ENCODE measurements at places on chromosomes 16 and 17.

DNA sequence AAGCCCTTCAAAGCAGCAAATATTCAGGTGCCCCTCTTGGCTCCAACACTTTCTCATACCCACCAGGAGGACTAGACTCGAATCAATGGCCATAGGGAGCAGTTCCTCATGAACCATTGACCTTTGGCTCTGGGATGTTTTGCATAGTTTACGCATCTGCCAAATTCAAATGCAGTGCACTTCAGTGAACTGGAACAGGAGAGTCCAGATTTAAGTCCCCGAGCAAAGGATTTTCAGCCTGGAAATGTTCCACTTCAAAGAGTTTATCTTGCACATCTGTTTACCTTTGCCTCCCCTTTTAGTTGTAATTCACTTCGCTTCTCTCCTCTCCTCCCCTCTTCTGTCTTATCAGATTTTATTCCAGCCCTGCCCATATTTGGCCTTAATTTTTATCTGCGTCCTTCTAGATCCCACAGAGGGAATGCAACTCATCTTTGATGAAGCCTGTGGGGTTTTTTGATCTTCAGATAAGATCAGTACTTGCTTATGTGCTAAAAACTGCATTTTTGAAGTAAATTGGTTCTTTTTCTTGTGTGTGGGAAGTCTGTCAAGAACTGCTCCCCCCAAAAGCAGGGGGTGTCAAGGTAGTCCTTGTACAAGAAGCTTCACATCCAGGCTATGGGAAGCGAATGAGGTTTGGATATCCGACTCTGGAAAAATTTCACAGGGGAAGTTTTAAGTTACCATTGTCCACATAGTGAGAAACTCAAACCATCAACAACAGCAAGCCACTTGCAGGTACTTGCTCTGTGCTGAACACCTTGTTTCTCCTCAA lies 281.6 kb downstream of the RBFOX1 start:
- DNase-seq: no peak

DNA sequence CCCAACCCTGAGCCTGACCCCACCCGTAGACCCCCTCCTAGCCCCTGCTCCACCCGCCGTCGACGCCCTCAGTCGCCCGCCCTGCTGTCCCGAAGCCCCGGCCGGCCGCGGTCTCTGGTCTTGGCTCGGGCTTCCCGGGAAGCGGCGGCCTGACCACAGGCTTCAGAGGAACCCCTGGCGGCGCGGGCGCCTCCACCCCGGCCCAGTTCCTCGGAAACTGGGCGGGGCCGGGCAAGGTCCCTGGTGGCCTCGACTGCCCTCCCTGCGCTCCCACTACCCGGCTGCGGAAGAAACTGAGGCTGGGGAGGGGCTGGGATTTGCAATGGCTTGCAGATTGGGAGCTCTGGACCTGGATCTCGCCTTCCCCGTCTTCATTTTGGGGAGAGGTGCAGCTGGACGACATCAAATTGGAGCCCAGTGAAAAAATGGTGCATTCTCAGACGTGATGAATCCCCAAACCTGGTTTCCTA lies 692 bp upstream of the SOCS1 start:
- peak; percentile 54 for DNase-seq

DNA sequence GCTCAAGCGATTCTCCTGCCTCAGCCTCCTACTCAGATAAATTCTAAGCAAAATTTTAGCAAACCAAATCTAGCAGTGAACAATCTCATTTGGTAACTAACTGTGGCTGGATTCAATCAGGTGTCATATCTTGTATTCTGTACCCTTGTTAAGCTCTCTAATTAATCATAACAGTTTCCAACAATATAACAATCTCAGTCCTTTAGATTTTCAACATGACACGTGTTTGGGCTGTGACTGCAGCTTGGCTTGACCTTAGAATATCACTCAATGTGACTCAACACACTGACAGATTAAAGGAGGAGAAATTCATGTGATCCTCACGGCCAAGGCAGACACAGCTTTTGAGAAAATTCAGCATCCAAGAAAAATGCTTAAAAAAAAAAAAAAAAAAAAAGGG lies 133.6 kb downstream of the BANP start:
- peak; percentile 26 for DNase-seq

DNA sequence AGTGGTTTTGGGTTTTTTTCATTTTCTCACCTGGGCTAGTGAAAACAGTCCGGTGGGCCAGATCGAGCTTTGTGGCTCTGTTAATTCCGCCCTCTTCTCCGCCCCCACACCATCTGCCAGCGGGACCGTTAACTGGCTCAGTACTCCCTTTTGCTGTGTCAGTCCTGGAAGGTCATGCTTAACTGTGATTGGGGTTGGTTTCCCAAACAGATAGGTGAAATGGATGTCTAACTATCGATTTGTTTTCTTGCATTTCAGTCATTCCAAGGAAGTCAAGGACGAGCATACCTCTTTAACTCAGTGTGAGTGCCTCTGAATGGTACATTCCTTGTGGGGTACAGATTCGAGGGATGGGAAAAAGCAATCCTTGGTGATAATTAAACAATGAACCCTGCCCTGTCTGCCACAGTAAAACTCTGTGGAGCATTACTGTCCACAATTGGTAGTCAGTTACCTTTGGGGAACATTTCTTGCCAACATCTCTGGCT lies 56.7 kb downstream of the YPEL2 start:
- no peak for DNase-seq

DNA sequence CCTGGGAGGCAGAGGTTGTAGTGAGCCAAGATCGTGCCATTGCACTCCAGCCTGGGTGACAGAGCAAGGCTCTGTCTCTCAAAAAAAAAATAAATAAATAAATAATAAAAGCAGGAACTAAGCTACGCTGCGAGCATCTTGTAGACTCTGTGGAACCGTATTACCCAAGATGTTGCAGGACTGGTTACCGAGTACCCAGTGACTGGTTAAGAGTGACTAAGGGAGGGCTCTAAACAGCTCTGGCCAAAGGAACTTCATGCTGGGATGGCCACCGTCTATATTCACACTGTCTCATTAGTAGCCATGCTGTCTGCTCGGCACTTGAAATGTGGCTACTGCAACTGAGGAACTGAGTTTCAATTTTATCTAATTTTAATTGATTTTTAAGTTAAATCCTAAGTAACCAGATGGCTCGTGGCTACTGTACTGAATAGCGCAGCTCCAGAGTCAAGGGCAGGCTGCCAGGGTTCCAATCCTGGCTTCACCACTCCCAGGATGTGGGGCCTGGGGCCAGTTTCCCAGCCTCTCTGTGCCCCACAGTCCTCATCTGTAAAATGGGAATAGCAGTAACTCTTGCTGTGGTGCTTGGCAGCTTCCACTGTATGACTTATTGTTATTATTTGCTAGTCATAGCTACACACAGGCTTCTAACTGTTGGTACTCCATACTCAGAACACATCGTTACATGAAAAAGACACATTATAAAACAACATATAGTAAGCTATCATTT lies 3.0 kb downstream of the NTAN1 start:
- DNase-seq: no peak

DNA sequence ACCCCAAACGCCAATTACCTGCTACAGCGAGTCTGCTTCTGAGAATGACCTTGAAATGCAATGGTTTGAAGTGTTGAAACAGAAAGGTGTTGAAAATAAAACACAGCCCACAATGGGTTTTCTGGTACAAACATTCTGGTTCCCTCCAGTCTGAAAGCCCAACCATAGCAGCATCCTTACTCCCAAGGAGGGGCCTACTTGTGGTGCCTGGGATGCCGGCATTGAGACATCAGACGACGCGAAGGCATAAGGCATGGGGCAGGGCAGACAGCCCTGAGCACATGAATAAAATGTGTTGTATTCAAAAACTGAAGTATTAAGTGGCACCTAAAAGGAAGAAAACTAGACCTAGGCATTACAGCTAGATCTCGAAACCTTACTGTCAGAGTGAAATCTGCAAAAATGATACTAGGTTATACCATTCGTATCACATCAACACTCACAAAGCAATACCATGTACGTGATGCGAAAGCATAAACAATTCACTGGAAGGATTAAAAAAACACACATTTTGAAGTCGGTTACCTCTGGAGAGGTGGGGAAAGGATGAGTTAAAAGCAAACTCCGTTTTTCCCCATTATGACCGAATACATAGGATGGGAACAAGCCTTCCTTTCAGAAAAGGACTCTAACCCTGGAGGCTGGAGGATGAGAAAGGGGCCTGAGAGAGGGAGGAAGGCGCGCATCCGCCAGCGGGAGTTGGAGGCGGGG lies 702 bp downstream of the NUDT21 start:
- DNase-seq: peak; percentile 11

- no peak for DNase-seq
These were observed 21.8 kb downstream of the XYLT1 start for GRCh38 chr16:17448640-17449638.

GRCh38 chr16:69823831-69824563 lies 61.9 kb downstream of the WWP2 start:
- DNase-seq: peak; percentile 33

DNA sequence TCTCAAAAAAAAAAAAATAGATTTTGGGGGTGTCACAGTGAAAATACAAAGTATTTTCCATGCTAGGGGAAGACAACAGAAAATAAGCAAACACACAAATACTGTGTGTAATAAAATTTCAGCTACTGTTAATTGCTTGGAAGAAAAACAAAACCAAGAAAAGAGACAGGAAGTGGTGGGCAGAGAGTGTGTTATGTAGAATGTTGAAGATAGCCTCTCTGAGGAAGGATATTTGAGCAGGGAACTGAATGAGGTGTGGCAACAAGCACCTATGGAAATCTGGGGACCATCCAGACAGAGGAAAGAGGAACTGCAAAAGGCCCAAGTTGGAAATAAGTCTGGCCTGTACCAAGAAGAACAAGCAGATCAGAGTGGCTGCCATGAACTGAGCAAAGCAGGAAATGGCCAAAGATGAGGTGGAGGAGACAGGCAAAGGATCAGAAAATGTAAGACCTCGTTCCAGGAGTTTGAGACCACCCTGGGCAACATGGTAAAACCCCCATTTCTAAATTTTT lies 7.8 kb upstream of the USP31 start:
- no peak for DNase-seq

DNA sequence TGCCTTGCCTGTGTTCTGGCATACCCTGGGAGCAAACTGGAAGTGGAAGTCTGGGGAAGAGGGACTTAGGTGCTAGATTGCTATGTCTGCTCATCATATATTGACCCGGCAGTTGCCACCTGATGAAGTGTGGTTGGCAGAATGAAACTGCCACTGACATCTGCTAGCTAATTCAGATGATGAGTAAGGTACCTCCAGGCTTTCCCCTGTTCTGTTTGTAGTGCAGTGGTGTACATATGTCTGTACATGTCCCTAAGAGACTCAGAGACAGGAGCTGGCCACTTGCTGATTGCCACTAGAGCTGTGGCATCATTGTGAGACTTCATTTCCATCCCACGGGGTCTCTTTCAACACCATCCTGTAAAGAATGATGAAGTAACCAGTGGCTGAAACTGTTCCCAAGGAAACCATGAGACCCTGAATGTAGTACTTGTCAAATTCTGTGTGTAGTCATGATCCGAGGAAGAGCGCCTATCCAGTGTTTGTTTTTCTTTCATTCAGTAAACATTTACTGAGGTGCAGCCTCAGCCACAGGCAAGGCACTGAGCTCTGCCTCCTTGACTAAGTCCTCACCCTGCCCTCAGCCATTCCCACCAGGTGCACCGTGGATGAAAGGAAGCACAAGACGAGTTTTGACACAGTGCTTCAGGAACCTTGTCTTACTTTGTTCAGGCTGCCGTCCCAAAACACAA lies 13.2 kb downstream of the CLUAP1 start:
- DNase-seq: no peak

- peak; percentile 78 for DNase-seq
These were observed 14.2 kb downstream of the CX3CL1 start for GRCh38 chr16:57386381-57386951.

DNA sequence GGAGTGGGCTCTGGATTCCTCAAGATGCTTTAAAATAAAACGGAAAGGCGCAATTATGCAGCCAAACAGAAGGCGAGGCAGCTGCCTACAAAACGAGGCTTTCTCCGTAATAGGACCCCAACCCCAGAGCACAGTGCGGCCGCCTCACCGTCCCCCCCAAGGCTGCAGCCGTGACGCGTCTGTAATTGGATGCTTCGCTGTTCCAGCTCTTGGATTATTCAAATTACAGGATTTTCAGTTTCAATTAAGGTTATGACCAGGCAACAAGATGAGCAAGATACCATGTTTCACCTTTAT lies 37.3 kb upstream of the ABR start:
- no peak for DNase-seq

DNA sequence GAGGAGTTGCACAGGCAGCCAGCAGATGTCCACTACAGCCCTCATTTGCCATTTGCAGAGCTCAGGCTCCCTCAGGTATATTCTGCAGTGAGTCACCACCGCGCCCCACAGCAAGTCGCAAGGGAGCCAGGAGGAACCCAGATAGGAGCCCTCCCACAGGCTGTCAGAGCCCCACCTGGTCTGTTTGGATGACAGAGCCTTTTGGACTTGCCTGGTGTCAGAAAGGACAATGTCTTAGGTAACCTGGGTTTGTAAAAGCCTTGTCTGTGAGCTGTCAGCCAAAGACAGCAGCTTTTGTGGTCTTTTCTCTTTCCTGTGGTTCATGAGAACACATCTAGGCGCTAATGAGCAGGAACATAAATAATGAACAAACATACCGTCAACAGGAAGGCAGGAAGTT lies 70.9 kb downstream of the GNAO1 start:
- DNase-seq: no peak

- DNase-seq: no peak
These were observed 23.8 kb downstream of the PPM1E start for GRCh38 chr17:58779446-58779845.

DNA sequence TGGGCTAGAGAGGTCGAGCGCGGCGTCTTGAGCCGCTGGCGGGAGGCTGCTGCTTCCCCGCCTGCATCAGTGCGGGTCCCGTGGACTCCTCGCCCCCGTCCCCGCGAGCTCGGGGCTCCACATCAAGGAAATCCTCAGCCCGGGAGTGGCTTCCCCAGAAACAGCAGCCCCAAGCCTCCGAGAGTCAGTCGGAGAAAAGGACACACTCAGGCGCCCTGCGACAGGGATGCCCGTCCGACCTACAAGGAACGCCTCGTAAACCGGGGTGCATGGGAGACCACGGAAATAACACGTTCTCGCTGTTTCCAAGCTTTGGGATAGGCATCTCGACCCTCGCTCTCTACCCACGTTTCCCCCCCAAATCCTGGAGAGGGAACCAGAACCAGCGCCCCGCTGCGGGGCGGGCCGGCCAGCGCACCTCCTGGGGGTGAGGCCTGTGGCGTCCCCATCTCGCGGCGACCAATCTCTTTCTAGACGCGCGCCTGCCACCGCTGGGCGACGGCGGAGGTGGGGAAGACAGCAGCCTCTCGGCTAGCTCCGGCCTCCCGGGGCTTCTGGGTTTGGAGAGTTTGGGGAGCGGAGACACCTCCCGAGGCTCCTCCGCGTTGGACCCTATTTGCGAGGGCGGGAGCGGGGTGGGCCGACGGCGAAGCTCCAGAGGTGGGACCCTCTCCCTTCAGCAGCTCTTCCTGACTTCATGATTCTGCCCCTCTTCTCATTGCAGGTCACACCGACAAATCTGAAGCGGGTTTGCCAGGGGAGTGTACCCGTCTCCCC lies 759 bp upstream of the TP53I13 start:
- peak; percentile 38 for DNase-seq
